Ovary (tissue), 10 donors: ENCODE measurements at places on chromosomes 2 and 18. TPM values are rescaled to one million over a fixed set of nuclear protein-coding genes. Genes with fewer than 3 reads are reported as not detected.

DNA sequence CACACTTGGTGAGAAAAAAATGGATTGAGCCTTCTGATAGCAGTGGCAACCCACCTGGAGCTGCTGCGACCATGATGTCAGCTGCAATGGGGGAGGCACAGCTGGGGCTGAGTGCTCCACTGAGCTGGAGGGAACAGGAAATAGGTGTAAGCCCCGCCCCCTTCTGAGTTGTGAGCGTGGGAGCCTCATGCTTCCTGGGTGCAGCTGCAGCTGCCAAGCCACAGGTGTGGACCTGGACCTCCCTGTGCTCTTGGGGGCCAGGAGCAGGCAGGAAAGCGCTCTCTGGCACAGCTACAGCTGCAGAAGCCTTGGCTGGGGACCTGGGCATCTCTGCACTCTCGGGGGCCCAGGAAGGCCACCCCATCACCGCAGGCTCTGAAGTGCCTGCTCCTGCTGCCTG is 970.6 kb downstream of the DCDC2C start:
- DNase-seq: no peak

GRCh38 chr2:10514743-10515142 is 66.6 kb upstream of the ODC1 start:
- DNase-seq: no peak

DNA sequence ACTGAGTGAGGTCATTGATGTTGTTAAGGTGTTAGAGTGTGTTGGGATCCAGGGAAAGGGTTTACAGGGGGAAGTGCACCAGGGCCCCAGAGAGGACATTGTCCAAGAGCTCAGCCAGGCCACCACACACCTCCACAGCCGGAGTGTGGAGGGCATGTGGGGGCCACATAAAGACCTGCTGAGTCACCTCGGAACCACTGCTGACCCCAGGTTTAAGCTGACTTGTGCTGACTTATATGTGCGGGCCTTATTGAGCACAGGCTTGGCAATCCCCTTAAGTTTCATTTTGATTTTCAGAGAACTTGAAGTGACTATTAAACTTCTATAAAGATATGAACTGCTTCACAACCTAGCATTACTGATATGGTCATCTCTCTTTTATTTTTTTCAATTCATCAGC is 166.2 kb upstream of the MAP3K20 start:
- no peak for DNase-seq

DNA sequence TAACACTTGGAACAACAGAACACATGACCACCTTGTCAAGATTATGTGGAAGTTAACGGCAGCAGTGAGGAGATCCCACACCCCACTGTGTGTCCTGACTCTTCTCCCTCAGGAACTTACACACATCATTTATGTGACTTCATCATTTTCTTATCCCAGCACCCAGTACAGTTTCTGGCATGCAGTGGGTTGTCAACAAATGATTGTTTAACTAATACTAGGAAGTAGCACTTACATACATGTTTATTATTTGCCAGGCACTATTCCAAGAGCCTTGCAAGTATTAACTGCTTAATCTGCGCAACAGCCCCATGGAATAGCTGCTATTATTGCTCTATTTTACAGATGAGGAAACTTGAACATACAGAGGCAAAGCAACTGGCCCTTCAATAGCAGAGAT is 391.5 kb downstream of the TXNL1 start:
- DNase-seq: no peak

Gene NEUROD1
- total RNA-seq: not detected

- DNase-seq: no peak
These were observed 110.1 kb downstream of the MREG start for GRCh38 chr2:215903203-215903602.

GRCh38 chr18:79626905-79627749 is 52.5 kb upstream of the CTDP1 start:
- no peak for DNase-seq

GRCh38 chr2:239939736-239940483 is 85.2 kb downstream of the NDUFA10 start:
- peak; percentile 4 for DNase-seq

- no peak for DNase-seq
These were observed 249.2 kb downstream of the TXNL1 start for GRCh38 chr18:56389190-56389589.

GRCh38 chr2:36032046-36032445 is 323.5 kb upstream of the CRIM1 start:
- DNase-seq: no peak

Gene ASXL3
- total RNA-seq: 21.9 TPM

DNA sequence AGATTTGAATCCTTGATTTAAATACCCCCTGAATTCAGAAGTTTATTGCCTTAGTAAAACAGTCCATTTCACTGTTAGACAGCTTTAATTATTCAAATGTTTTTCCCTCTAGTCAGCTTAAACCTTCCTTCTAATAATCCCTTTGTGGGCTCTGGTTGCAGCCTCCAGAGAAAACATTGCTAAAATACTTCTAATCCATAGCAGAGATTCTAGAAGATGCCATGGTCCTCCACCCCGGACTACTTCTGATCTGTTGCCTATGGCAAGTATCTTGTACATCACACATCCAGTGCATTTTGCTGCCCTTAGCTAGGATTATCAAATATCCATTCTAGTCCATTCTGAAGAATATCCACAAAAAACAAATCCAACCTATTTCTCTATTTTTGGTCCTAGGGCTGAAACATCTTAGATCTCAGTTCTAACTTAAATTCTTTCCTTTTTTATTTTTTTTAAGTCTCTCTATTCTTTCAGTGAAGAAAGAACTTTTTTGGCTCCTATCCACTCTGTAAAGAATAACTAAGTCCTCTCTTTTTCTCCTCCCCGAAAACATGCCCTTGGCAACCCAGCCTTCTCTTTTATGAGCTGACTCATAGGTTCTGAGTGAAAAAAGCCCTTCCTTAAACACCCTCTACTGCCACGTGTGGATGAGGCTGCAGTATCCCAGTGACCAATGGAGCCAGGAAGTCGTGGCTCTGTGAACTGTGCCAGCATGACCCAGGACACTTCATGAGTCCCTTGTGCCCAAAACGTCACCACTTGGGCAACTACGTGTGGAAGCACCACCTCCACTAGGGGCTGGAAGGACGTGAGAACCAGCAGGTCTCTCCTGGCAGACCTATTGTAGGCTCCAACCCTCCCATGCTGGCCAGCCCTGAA is 349.8 kb downstream of the TNS1 start:
- DNase-seq: peak; percentile 60

Gene MAL
- 1.5 TPM for total RNA-seq

- DNase-seq: no peak
These were observed 84.5 kb upstream of the TLK1 start for GRCh38 chr2:171244970-171245782.

Gene FAM117B
- total RNA-seq: 9.8 TPM

- no peak for DNase-seq
These were observed 116.0 kb upstream of the RAB27B start for GRCh38 chr18:54712306-54712705.
